ENCODE measurements at places on chromosomes 7 and 10.
A peak's percentile ranks its signal among the peaks of the same experiment; 100 is the strongest.

DNA sequence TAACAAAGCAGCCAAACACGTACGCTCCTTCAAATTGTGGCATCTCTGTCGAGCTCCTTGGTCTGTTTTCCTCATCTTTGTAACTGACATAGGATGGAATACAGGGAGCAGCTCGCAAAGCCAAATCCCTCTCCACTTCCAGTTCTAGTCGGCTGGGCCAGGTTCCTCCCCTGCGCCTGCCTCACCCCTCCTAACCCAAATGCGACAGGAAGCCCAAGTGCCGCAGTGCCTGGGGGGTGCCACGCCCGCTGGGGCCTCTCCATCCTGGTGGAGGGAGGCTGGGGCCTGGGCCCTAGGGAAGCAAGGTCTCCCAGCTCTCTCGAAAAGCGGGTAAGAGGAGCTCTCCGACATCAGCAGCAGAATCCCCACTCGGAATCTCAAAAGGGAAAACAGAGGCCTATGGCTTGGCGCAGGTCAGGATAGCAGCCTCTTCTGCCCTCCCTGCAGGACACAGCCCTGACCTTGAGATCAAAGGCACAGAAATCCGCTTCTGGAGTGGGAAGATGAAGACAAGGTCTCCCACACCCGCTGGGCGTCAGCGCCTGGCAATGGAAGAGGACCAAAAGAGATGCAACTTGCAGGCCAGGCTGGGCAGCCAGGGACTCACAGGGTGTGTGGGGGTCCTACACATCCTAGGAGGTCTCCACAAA, 165.8 kb downstream of the NRF1 start:
- DNase-seq, result no peak

DNA sequence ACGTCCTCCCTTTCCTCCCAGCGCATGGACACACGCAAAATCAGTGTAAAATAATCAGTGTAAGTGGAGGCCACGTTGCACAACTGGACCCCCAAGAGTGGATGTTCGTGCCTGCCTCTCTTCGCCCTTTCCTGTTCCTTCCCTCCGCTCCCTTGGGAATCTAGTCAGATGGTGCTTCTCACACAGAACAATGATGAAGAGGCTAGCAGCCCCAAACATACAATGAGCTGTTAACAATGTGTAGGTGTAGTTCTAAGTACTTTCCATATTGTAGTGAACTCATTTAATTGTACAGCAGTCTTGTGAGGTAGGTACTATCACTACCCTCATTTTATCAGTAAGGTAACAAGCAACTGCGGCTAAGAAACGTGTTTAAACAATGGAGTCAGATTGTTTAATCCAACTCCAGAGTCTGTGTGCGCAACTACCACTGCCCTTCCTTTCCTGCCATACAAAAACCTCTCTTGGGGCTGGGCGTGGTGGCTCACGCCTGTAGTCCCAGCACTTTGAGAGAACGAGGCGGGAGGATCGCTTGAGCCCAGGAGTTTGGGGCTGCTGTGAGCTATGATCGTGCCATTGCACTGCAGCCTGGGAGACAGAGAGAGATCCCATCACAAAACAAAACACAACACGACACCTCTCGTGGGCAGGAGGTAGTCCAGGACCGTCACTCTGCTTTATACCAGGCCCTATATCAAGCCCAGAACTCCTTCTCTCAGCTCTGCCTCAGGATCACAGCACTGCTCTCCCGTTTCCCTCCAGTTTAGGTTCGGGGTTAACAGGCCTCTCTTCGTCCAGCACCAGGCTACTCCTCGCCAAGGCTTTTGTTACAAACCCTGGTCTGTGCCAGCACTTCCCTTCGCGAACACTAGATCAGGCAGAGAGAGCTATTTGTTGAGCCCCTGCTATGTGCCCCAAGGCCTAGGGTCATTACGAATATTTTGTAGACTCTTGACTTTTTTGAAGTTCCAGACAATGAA, 1.1 kb downstream of the FKBP9 start:
- no peak for DNase-seq

GRCh38 chr10:24901686-24902399, 50.6 kb downstream of the PRTFDC1 start:
- DNase-seq, result peak; percentile 73

- no peak for DNase-seq
These were observed 28.1 kb downstream of the ATE1 start for GRCh38 chr10:121899727-121900126.

DNA sequence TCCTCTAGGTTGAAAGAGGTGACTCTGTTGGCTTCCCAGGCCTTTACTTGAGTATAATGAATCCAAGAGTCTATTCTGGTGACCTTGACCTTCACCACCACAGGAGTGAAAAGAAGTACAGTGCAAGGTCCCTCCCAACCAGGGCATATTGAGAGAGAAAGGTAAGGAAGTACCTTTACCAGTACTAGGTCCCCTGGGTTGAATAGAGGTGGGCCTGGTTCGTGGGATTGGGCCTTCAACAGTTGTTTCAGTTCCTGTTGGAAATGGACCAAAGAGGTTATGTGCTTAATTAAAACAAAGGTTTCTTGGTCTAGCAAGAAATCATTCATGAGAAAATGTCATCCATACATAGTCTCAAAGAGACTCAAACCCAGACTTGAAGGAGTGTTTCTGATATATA, 6.4 kb upstream of the SFTPA1 start:
- DNase-seq, result no peak

GRCh38 chr7:44213877-44214388, 13.2 kb downstream of the YKT6 start:
- no peak for DNase-seq

DNA sequence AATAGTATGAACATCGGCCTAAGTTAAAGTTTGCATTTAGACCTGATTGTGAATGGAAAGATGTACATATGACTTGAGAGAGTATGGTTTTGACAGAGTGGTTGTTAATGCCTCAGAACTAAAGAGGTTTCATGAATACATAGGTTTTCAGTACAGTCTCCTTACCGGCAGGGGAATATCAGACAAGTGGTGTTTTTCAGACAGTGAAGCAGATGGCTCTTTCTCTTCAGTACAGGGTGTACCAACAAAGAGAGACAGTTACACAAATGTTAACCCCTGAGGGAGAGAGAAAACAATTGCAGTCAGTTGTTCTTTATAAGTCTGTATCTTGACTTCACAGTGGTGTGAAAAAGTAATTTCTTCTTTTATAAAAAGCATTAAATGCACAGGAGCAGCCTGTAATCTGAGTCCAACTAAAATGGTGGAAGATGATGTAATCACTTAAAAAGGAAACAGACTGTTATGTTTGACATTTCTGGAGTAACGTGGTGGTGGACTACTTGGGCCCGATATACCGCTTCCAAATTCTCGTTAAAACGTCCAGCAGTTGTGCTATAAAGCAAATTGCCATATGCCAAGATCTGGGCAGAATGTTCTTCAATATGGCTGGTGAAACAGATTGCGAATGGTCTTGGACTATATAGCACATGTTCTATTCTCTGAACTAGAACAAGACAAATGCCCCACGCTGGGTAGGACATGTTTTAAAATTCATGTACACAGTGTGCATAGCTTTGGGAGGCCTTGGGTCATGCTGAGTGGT, 69.2 kb downstream of the SDK1 start:
- DNase-seq, result no peak

GRCh38 chr7:94440451-94441039, 45.9 kb downstream of the COL1A2 start:
- no peak for DNase-seq

GRCh38 chr10:75106242-75106641, 5.2 kb upstream of the SAMD8 start:
- DNase-seq, result no peak

DNA sequence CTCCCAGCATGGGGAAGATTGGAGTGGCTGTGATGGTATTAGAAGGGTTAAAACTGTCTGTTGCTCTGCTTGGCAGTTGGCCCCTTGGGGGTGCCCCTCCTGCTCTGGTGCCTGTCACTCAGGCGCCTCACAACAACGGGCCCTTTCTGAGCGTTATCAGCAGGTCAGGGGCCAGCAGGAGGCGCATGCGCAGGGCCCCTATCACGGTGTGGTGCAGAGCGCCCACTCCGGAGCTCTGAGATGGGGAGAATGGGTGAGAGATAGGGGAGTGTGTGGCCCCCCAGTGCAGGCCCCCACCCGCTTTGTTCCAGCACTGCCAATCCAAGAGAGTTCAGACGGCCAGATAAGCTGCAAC, 24.8 kb downstream of the GBX1 start:
- no peak for DNase-seq

DNA sequence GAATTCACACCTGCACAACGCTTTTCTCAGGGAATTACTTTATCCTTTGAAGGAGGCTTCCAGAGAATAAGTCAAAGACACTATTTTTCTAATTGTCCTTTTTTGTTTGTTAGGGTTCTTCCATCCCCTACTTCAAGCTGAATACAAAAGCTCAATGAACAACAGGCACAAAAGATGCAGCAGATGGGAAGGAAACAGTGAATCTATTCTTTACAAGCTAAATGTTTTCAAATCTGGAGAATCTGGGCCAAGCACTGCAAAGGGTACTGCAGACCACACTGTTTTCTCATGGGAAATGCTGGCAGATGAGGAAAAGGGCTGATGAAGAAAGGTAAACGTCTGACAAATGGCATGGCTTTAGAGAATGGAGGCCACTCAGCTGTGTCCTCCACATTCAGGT, 18.5 kb downstream of the LIPA start:
- DNase-seq, result no peak

GRCh38 chr10:15485684-15486316, 114.7 kb upstream of the FAM171A1 start:
- DNase-seq, result no peak

Measured in NCI-H446 (cell line).